ENCODE measurements at places on chromosomes 11 and 22.

- H3K4me3 ChIP-seq: no peak overlapping the region
- no peak for DNase-seq
- H3K4me1 ChIP-seq: peaks cover 41% of the 10 kb centered on the region
- no peaks in the 10 kb centered on the region for H3K27me3 ChIP-seq
- H3K27ac ChIP-seq: no peak overlapping the region
Measured at GRCh38 chr11:75298191-75298975, 53.1 kb downstream of the ARRB1 start.

DNA sequence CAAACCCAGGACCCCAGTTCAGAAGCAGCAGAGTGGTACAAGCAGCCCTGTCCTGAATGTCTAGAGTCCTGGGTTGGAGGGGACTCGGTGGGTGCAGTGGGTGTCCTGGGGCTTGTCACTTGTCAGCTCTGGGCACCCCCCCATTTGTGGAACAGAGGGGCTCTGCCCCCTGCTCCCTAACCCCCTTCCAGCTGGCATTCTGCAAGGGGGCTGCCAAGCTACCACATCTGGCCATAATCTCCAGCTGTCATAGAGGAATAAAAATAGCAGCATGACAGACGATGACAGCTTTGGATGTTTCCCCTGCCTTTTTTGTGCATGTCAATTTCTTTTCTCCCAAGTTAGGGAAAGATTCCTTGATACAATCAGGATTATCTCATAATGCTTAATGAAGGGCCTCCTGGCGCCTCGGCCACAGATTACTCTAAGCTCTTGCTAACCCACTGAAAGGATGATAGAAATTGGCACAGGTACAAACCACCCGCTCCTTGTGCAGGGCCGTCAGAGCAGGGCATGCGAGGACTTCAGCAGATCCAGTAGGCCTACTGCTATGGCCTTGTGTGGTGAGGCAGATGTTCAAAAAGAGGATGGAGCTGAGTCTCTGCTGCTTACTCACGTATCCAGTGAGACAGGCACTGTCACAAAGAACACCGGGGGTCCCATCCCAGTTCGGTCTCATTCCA lies 83.0 kb downstream of the ISX start:
- no peak overlapping the region for H3K27ac ChIP-seq
- peaks cover 53% of the 10 kb centered on the region for H3K27me3 ChIP-seq
- H3K4me3 ChIP-seq: no peak overlapping the region
- H3K36me3 ChIP-seq: no peaks in the 10 kb centered on the region
- no peak for DNase-seq

GRCh38 chr11:133896028-133896427 lies 50.7 kb upstream of the SPATA19 start:
- no peaks in the 10 kb centered on the region for H3K4me1 ChIP-seq
- DNase-seq: no peak
- H3K4me3 ChIP-seq: no peak overlapping the region
- no peak overlapping the region for H3K27ac ChIP-seq

GRCh38 chr11:121536126-121536525 lies 83.4 kb upstream of the SORL1-AS1 start:
- H3K4me1 ChIP-seq: peaks cover 75% of the 10 kb centered on the region
- H3K27ac ChIP-seq: no peak overlapping the region
- H3K27me3 ChIP-seq: no peaks in the 10 kb centered on the region

- peaks cover 42% of the 10 kb centered on the region for H3K4me1 ChIP-seq
- no peaks in the 10 kb centered on the region for H3K27me3 ChIP-seq
- H3K27ac ChIP-seq: peak overlapping the region; percentile 82
- DNase-seq: peak; percentile 68
- H3K4me3 ChIP-seq: no peak overlapping the region
Measured at GRCh38 chr22:36286096-36286957, 33.4 kb downstream of the APOL1 start.

- no peak for DNase-seq
- peaks cover 10% of the 10 kb centered on the region for H3K27me3 ChIP-seq
- no peak overlapping the region for H3K4me3 ChIP-seq
- no peak overlapping the region for H3K27ac ChIP-seq
- no peaks in the 10 kb centered on the region for H3K36me3 ChIP-seq
Measured at GRCh38 chr11:109864151-109864661, 229.0 kb upstream of the ZC3H12C start.

GRCh38 chr11:130578738-130579368 lies 130.4 kb downstream of the ADAMTS15 start:
- H3K4me1 ChIP-seq: no peaks in the 10 kb centered on the region
- H3K36me3 ChIP-seq: no peaks in the 10 kb centered on the region
- peaks cover 5% of the 10 kb centered on the region for H3K27me3 ChIP-seq
- DNase-seq: no peak
- no peak overlapping the region for H3K27ac ChIP-seq

GRCh38 chr11:126484266-126484665 lies 128.8 kb downstream of the ST3GAL4 start:
- no peak overlapping the region for H3K4me3 ChIP-seq
- peaks cover 11% of the 10 kb centered on the region for H3K4me1 ChIP-seq
- H3K36me3 ChIP-seq: no peaks in the 10 kb centered on the region
- DNase-seq: no peak

DNA sequence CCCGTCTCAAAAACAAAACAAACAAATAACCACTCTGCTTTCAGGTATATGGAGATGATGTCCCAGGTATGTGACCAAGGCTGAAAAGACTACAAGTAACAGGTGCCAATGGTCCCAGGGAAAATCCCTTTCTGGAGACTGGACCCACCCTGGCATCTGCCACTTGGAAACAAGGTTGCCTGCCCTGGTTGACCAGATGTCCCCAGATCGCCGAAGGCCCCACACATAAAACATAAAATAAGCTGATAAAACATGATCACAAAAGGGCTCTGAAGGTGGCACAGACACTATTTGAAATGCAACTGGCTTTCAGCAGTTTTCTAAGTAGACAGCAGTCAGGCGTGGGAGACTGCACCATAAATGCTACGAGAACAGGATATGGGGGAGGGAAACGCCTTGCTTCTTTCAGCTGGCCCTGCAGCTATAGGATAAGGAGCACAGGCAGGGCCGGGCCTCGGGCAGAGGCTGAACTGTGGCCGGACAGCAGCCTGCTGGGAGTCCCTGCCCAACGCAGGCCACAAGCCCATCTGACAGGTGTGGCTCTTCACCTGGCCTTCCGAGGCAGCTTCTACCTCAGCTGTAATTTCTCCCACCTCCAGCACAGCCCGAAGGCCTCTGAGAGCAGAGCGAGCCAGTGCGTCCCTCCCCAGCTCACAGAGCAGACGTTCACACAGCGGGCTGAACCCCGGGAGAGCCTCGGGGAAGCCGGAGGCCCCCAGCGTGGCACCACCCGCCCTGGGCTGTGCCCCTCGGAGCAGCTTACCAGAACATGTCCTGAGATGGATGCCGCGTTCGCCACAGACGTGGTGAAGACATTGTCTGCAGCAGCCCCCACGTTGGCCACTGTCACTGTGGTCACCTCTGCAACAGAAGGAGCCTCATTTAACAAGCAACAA lies 4.0 kb downstream of the DEAF1 start:
- H3K36me3 ChIP-seq: peaks cover 25% of the 10 kb centered on the region
- H3K27me3 ChIP-seq: no peaks in the 10 kb centered on the region
- H3K4me3 ChIP-seq: peak overlapping the region; percentile 84
- H3K4me1 ChIP-seq: peaks cover 33% of the 10 kb centered on the region
- peak overlapping the region; percentile 98 for H3K27ac ChIP-seq

- peaks cover 11% of the 10 kb centered on the region for H3K36me3 ChIP-seq
- no peak for DNase-seq
- no peaks in the 10 kb centered on the region for H3K4me1 ChIP-seq
- no peaks in the 10 kb centered on the region for H3K27me3 ChIP-seq
Measured at GRCh38 chr11:17927041-17927440, 85.8 kb downstream of the SERGEF start.

DNA sequence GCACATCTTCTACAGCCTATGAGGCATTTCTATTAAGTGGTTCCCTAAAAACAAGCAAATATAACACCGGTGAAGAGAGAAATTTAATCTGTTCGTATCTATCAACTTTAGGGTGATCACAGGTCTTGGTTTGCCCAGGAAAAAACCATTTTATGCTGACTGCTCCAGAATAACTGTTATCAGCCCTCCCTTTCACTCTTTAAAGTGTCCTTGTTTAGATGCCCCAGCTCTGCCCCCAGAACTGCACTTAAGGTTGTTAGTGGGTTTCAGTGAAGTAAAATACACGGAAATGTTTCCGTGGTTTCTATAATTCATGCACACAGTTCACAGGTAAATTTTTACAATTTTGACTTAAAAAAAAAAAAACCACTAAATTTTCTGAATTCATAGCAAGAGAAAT lies 70.0 kb downstream of the NARS2 start:
- no peak overlapping the region for H3K27ac ChIP-seq
- peaks cover 19% of the 10 kb centered on the region for H3K4me1 ChIP-seq
- no peaks in the 10 kb centered on the region for H3K27me3 ChIP-seq
- peaks cover 16% of the 10 kb centered on the region for H3K36me3 ChIP-seq
- H3K4me3 ChIP-seq: no peak overlapping the region
- no peak for DNase-seq

GRCh38 chr11:35151241-35151640 lies 12.3 kb downstream of the CD44 start:
- DNase-seq: no peak
- peaks cover 77% of the 10 kb centered on the region for H3K36me3 ChIP-seq
- no peaks in the 10 kb centered on the region for H3K27me3 ChIP-seq
- H3K4me3 ChIP-seq: peak overlapping the region; percentile 59
- peaks cover 68% of the 10 kb centered on the region for H3K4me1 ChIP-seq

- H3K27me3 ChIP-seq: no peaks in the 10 kb centered on the region
- H3K36me3 ChIP-seq: no peaks in the 10 kb centered on the region
- DNase-seq: no peak
Measured at GRCh38 chr11:24556693-24557092, 59.8 kb downstream of the LUZP2 start.

GRCh38 chr11:12156301-12157140 lies 46.1 kb downstream of the MICAL2 start:
- peaks cover 16% of the 10 kb centered on the region for H3K4me1 ChIP-seq
- no peaks in the 10 kb centered on the region for H3K27me3 ChIP-seq
- H3K27ac ChIP-seq: no peak overlapping the region
- no peak overlapping the region for H3K4me3 ChIP-seq
- DNase-seq: no peak

- H3K4me3 ChIP-seq: no peak overlapping the region
- no peak overlapping the region for H3K27ac ChIP-seq
- no peak for DNase-seq
- peaks cover 6% of the 10 kb centered on the region for H3K4me1 ChIP-seq
Measured at GRCh38 chr11:112195951-112196351, 20.6 kb downstream of the BCO2 start.

GRCh38 chr22:19892257-19892879 lies 37.7 kb upstream of the GNB1L start:
- H3K4me1 ChIP-seq: peaks cover 82% of the 10 kb centered on the region
- H3K36me3 ChIP-seq: peaks cover 2% of the 10 kb centered on the region
- no peaks in the 10 kb centered on the region for H3K27me3 ChIP-seq
- peak; percentile 56 for DNase-seq

- no peak overlapping the region for H3K27ac ChIP-seq
- no peak overlapping the region for H3K4me3 ChIP-seq
- H3K27me3 ChIP-seq: peaks cover 2% of the 10 kb centered on the region
- no peak for DNase-seq
- H3K4me1 ChIP-seq: peaks cover 6% of the 10 kb centered on the region
- no peaks in the 10 kb centered on the region for H3K36me3 ChIP-seq
Measured at GRCh38 chr11:59173964-59174663, 2.2 kb downstream of the DTX4 start.

GRCh38 chr11:13225038-13226001 lies 52.3 kb upstream of the BMAL1 start:
- H3K4me3 ChIP-seq: no peak overlapping the region
- DNase-seq: no peak

DNA sequence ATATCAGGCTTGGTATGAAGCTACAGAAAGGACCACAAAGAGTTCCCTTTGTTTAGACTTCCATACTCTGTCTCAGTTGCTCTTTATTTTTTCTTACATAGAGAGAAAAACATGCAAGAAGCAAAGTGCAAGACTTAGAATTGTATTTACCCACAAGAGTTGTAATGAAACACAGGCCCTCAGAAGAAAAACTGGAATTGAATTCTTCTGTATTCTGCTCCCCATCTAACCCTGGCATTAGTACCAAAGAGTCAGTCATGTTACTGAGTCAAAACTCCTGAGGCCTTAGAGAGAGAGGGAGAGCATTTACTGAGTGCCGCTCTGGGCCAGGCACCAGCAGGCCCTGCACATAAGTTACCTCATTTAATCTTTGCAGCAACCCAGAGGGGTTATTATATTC lies 43.9 kb upstream of the DLAT start:
- H3K27ac ChIP-seq: no peak overlapping the region
- H3K4me3 ChIP-seq: no peak overlapping the region
- no peak for DNase-seq

DNA sequence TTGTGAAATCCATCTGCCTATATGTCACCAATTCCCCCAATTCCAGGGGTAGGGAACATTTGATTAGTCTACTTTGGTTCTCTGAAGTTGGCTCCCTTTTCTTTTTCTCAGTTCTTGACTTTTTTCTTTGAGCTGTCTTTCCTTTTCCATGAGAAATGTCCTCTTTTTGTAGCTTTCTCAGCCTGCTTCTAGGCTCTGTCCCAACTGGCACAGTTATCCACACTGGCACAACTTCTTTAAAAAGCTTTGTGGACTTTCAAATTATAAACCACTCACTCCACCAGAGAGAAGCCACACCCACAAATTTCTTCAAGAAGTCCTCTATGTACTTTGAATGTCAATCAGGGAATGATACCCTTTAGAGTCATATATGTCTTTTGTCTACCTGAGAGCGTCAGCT lies 100.5 kb downstream of the TTC17 start:
- no peak overlapping the region for H3K4me3 ChIP-seq
- H3K27me3 ChIP-seq: no peaks in the 10 kb centered on the region
- no peak overlapping the region for H3K27ac ChIP-seq
- peaks cover 92% of the 10 kb centered on the region for H3K36me3 ChIP-seq
- peaks cover 3% of the 10 kb centered on the region for H3K4me1 ChIP-seq

DNA sequence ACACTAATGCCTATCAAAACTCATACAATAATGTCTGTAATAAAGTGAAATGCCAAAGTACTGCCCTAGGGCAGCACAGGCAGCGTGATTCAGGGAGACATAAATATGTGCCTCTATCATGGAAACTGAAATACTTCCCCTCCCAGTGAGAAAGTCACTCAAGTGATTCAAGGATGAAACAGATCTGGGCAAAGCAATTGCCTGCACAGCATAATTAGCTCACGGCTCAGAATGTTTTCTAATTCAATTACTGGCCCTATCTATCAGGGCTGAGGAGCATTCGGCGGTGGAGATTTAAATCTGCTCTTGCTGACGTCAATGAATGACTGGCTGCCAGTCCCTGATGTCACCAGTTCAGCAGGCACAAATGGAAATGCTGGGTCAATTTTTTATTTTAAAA lies 27.7 kb upstream of the PPP2R1B start:
- peaks cover 16% of the 10 kb centered on the region for H3K36me3 ChIP-seq
- H3K4me3 ChIP-seq: no peak overlapping the region
- no peaks in the 10 kb centered on the region for H3K27me3 ChIP-seq
- DNase-seq: no peak
- peaks cover 6% of the 10 kb centered on the region for H3K4me1 ChIP-seq

- no peak for DNase-seq
- no peaks in the 10 kb centered on the region for H3K27me3 ChIP-seq
Measured at GRCh38 chr22:23184764-23185113, 4.4 kb downstream of the BCR start.

GRCh38 chr11:33160136-33160535 lies 1.1 kb downstream of the CSTF3 start:
- peaks cover 67% of the 10 kb centered on the region for H3K4me1 ChIP-seq
- peak overlapping the region; percentile 99 for H3K27ac ChIP-seq
- no peak for DNase-seq
- no peaks in the 10 kb centered on the region for H3K27me3 ChIP-seq
- H3K36me3 ChIP-seq: peaks cover 18% of the 10 kb centered on the region
